CD4-positive, alpha-beta T cell (primary cell): ENCODE measurements at places on chromosomes 7 and 10. TPM values are rescaled to one million over a fixed set of nuclear protein-coding genes. Genes with fewer than 3 reads are reported as not detected.

The ZNF117 gene
- total RNA-seq = 1.9 TPM

The EBLN1 gene
- total RNA-seq = not detected

The LIPJ gene
- total RNA-seq = not detected

The PRR15 gene
- not detected for total RNA-seq

The ETV1 gene
- total RNA-seq = not detected

The GATAD1 gene
- 12.0 TPM for total RNA-seq

The GJC3 gene
- total RNA-seq = 0.25 TPM

The HMX2 gene
- not detected for total RNA-seq

The CYP17A1 gene
- not detected for total RNA-seq

The OR6V1 gene
- not detected for total RNA-seq

The MBL2 gene
- total RNA-seq = not detected
